Hematopoietic multipotent progenitor cell treated with erythropoietin and hydrocortisone succinate and interleukin-3 and kit ligand, for 17 days (in vitro differentiated cells): ENCODE measurements at places on chromosomes 1 and 21.
A peak's percentile ranks its signal among the peaks of the same experiment; 100 is the strongest.

- DNase-seq, result no peak
Observed at GRCh38 chr1:7745783-7746182, 25.3 kb upstream of the VAMP3 start.

DNA sequence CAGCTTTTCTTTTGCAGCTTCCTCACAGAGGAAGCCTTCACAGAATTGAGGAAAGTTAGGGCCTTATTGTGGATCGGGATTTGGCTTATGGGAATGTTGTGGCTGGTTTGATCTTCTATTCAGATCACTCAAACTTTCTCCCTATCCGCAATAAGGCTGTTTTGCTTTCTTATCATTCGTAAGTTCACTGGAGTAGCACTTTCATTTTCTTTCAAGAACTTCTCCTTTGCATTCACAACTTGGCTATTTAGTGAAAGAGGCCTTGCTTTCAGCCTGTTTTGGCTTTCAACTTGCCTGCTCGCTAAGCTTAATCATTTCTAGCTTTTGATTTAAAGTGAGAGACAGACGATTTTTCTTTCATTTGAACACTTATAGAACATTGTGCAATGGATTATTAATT is 181.9 kb upstream of the B3GALT2 start:
- no peak for DNase-seq

DNA sequence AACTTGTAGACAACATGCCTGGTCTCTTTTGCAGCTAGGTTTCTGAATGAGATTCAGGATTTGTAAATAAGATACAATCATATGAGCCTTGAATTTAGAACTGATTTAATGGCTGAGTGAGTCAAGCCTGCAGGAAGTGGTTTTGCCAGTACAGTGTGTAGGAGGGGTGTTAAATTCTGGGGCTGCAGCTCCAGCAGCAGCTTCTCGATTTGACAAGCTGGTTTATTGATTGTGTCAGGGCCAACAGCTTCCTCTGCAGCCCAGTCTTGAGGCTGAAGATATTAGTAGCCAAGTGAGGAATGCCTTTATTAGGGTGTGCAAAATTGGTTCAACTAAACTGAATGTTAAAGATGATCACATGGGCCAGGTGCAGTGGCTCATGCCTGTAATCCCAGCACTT is 11.5 kb upstream of the PLA2G5 start:
- DNase-seq, result no peak

DNA sequence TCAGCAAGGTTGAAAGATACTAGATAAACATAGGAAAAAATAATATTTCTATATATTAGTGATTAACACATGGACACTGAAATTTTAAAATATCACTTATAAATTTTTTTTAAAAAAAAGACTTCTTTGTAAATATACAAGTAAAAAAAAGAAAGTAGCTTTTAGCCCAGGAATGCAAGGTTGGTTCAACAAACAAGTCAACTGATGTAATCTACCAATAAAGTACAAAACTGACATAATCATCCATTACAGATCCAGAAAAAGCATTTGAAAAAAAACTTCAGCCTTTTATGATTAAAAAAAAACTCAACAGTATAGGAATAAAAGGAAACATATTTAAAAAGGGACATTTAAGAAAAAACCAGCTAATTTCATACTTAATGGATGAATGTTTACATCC is 48.4 kb downstream of the TRMT1L start:
- DNase-seq, result no peak

GRCh38 chr1:47226121-47226838 is 5.7 kb downstream of the TAL1 start:
- DNase-seq, result peak; percentile 81

DNA sequence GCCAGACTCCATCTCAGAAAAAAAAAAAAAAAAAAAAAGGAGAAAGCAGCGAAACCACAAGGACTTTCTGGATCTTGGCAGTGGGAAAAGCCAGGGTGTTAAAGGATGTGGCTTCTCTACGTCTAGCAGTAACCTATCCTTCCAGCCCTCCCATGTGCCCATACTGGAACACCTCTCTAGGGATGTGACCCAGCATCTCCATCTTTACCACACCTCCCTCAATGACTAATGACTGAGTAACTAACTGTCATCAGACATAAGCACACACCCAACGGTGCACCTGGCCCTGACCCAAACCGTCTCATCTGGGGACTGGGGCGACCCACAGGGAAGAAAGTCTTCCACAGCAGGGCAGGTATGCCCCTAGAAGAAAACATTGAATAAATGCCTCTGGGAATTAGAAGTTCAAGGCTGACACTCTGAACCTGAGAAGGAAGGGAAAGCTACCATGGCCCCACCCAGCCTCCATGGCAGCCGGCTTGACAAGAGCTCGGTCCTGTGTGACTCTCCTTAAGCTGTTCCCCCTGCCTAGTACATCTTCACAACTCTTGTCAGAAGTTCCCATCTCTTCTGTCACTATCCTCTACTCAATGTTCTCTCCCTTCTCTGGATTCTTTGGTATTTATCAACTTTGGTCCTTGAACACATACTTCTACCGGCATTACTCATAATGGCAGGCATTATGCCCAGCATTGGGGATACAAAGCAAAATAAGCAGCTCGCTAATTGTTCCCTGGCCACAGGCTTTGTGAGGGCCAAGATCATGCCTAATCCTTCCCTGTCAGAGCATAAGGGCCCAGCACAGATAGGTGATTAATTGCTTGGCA is 14.8 kb upstream of the PAQR6 start:
- peak; percentile 47 for DNase-seq

GRCh38 chr1:68111519-68112436 is 61.4 kb upstream of the DIRAS3 start:
- no peak for DNase-seq

DNA sequence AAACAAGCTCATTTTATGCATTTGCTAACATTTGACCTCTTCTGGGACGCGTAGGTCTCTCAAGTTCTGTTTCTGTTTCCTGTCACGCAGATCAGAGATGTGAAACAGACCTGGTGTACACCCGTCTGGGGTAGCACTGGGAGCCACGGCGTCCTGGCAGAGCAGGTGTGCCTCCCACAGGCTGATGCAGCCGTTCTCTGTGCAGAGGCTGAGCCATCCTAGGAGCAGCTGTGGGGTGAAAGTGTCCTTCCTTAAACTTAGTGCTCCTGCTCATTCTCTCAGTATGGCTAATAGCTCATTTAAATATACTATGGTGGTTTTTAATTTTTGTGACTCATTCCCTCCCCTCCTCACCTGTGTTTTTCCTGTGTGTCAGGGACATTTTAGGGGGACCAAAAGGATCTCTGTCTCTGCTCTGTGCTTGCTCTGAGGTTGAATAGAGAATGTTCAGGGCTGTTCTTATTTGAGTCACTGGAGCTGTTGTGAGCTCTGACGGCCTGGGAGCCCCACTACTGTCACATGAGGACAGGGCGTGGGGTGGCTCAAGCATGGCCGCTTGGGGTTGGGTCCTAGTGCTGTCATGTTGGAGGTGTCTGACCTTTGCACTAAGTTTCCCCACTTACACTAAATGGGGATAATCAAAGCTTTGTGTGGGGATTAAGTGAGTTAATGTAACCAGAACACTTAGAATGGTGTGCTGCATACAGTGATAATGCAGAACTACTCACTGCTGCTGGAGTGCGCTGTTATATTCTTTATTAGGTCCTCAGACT is 43.0 kb downstream of the GALNT2 start:
- no peak for DNase-seq

DNA sequence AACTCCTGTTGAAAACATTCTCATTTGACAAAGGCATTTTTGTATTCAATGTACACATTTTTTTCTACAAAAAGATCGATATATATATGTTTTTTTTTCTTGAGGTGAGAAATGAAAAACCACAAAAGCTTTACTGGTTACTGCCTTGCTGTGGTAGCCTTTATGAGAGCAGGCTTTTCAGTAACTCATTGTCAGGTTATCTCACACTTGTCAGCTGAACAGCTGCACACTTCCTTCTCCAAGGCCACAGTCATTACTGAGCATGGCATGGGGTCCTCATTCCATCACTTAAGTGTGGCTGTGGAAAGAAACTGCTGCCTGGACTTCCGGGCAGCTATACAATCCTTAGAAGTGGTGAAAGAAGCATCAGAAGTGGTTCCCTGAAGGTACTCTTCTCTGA is 169.3 kb upstream of the ZP4 start:
- DNase-seq, result no peak

DNA sequence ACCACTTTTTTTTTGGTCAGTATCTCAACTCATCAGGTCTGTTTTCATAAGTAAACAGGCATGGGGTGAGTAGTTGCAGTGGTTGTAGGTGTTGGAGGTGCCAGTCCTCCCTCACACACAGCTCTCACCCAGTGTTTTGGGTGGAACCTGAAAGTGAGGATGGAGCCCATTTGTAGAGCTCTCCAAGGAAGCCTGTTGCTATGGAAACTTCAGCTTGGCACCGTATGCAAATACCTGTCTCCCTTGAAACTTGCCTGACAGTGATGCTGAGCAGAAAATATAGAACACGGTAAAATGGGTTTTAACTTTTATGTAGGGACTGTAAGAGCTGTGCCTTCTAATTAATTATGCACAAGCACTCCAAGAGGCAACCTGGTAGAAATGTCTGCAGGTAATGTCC is 214.1 kb downstream of the AJAP1 start:
- no peak for DNase-seq

DNA sequence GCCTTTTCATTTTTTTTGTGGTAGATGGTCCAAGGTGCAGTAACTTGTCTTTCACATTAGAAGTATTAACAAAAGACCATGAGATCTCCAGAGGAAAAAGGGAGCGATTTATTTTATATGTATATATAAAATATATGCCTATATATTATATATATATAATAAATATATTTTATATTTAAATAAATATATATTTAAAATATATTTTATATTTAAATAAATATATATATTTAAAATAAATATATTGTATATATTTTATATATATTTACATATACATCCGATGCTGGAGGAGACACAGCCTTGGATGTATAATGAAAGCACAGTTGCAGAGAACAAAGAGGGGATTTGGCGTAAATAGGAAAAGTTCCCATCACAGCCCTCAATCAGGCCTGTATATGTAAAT is 182.1 kb downstream of the KCNK2 start:
- no peak for DNase-seq

- DNase-seq, result no peak
Observed at GRCh38 chr1:21585037-21585436, 75.8 kb downstream of the ALPL start.
